ENCODE measurements at places on chromosomes 3 and 15.

GRCh38 chr3:39848365-39848764 lies 39.0 kb downstream of the MYRIP start:
- no peak for DNase-seq

GRCh38 chr3:152202976-152203626 lies 65.6 kb upstream of the MBNL1 start:
- no peak for DNase-seq

DNA sequence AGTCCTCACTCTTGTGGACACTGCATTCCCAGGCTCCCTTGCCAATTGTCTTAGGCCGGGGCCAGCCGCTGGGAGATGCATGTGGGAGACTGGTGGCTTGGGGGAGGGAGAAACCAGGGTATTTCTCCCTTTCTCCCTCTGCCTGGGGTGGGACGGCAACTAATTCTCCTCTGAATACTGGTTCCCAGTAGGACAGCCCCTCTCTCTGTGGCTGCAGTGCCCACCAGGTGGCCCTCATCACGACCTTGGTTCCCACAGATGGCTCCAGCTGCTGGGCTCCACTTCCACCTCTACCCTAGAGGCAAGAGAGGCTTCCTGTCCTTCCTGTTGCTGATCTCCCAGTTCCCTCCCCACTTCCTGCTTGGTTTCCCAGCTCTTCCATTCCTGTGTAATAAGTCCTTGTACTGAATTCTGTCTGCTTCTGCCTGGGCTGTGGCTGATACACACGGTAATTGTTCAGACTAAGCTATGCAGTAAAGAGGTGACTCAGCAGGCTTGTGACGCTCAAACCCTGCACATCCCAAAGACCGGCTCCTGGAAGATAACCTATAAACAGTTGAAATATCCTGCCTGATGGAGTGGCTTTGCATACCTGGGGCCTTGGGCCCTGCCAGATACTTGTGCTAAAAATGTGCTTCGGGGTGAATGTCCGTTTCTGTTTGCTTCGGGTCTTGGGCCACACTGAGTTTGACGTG lies 20.4 kb upstream of the COPG1 start:
- DNase-seq = no peak

GRCh38 chr15:49473031-49473430 lies 50.0 kb downstream of the FGF7 start:
- DNase-seq = no peak

GRCh38 chr3:9730657-9731205 lies 804 bp upstream of the BRPF1 start:
- DNase-seq = no peak

- no peak for DNase-seq
These were observed 35.1 kb downstream of the DPH3 start for GRCh38 chr3:16229681-16230080.

DNA sequence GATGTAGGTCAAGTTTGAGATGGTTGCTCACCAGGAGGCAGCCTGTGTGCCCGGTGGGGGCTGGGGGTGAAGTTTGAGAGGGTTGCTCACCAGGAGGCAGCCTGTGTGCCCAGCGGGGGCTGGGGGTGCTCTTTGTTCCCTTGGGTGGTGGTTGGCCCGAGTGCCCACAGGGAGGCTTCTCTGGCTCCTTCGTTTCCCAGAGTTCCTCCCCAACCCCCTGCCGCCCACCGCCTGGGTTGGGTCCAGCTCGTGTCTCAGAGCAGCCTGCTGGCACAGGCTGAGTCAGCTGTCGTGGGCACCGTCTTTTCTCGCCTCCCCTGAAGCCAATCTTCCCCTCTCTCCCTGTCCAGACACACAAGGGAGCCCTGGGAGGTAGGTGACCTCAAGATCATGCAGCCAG lies 3.1 kb downstream of the APBA2 start:
- DNase-seq = no peak

GRCh38 chr15:85761635-85762034 lies 33.1 kb downstream of the KLHL25 start:
- DNase-seq = no peak

DNA sequence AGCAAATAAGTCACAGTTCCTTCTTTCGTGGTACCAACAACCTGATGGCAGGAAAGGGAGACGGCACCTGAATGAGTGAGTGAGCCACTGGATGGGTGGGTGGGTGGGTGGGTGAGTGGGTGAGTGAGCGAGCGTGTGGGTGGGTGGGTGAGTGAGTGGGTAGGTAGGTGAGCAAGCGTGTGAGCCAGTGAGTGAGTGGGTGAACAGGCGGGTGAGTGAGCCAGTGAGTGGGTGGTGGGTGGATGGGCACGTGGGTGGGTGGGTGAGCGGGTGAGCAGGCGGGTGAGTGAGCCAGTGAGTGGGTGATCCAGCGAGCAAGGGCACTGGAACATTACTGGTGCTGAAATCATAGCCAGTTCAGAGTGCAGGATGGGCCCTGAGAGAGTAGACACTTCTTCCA lies 152.8 kb downstream of the MEGF11 start:
- no peak for DNase-seq

DNA sequence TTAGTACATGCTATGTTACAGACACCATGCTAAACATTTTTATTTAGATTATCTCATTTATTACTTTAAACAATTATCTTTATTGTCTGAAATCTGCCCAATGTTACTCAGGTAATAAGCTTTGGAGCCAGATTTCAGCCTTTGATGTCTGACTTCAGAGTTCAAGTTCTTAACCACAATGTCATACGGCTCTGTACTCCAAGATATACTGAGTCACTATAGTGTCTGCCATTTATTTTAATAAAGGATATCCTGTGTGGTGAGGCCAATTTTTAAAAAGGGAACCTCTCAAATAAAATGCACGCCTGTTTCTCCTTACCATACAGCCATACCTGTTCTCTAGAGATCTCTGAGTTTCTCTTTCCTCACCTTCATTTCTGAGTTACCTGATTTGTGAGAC lies 193.1 kb downstream of the EPHA3 start:
- DNase-seq = no peak

DNA sequence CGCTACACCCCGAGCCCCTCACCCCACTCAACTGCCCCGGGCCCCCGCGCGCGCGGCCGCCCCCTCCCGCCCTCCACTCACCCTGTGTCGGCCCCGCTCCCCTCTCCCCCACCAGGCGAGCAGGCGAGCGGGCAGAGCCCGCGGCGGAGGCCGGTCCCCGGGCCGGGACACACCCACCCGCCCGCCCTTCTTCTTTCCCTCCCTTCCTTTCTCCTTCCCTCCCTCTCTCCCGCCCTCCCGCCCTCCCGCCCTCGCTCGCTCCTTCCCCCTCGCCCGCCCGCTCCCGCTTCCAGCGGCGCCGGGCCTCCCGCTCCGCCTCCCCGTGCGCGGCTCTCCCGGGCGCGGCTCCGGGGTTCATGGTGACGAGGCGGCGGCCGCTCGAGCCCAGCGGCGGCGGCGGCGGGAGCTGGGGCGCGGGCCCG lies at the start of gene CTDSPL:
CTDSPL (plus strand) TSS at position 261 of the 422 bp plus-strand sequence. CDS start 320 bp downstream, outside the sequence.
- no peak for DNase-seq

GRCh38 chr3:30461311-30461710 lies 145.1 kb upstream of the TGFBR2 start:
- no peak for DNase-seq

- DNase-seq = no peak
These were observed 111.3 kb upstream of the SLC7A14 start for GRCh38 chr3:170697131-170697530.

DNA sequence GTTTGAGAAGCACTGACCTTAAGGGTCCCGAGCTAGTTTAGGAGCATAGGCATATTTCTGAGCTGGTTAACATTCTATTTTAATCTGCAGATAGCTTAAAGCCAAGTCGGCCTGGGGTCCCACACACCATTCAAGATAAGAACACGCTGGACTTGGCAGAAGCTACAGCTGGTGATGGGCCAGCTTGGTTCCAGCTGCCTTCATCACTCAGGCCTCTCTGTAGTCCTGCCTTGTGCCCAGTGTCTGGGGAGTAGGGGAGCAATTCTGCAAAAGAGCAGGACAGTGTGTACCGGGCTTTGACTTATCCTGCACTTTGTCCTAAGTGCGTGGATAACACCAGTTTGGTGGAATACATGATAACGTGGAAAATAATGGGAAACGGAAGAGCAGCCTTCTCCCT lies 164.5 kb downstream of the MEGF11 start:
- no peak for DNase-seq

- DNase-seq = no peak
These were observed 27.7 kb downstream of the MAGI1 start for GRCh38 chr3:66010739-66011655.

DNA sequence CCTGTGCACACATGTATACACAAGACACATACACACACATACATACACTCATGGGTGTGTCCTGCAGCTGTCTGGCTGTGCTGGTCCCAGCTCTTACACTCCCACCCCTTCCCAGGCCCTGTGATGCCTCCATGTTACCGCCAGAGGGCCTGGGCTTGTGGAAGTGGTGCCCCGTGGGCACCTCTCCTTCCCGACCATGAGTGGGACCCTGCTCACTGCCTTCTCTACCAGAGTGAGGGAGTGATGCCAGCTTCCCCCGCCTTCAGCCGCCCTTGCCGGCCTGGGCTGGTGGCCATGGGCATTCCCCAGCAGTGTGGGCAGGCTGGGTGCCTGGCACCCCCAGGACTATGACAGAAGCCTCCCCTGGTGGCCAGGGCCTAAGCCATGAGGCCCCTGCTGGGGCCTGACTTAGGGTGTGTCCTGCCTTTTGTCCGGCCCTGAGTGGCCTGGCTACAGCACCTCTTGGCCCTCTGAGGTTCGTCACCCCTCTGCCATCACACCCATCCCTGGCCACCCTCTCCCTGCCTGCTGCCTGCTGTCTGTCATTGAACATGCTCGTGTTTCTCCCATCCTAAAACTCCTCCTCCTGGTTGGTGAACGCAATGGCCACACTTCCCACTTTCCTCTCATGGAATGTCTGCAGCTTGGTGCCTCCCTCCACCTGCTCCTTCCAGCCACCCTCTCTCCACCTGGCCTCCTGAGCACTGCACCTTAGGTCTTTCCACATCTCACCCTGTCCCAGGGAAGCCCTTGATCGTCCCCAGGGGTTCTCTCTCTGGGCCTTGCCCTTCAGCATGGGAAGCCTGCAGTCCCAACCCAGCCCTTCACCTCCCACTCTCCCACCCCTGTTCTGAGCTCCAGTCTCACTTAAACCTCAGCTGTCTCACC lies 14.6 kb downstream of the HDAC11 start:
- DNase-seq = no peak

- DNase-seq = no peak
These were observed 159.9 kb upstream of the SLC2A2 start for GRCh38 chr3:171186383-171186782.

DNA sequence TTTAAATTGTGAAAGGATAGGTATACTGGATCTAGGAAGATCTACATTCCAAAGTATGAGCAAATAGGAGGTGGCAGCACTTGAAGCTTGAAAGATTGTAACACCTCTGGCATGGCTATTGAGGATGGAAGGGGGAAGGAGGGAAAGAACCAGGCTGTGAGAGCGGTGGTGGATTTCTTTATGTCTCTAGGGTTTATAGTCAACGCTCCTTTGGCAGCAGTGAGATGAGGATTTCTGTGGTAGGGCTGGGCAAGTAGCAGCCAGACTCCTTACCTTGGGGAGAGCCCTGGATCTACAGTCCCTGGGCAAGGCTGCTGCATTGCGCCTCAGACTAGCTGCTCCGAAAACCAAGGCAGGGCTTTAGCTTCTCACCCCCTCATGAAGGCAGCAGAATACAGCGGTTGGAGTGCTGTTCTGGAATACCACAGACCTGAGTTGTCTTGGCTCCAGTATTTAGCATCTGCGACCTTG lies 53.2 kb downstream of the MEF2A start:
- DNase-seq = no peak

DNA sequence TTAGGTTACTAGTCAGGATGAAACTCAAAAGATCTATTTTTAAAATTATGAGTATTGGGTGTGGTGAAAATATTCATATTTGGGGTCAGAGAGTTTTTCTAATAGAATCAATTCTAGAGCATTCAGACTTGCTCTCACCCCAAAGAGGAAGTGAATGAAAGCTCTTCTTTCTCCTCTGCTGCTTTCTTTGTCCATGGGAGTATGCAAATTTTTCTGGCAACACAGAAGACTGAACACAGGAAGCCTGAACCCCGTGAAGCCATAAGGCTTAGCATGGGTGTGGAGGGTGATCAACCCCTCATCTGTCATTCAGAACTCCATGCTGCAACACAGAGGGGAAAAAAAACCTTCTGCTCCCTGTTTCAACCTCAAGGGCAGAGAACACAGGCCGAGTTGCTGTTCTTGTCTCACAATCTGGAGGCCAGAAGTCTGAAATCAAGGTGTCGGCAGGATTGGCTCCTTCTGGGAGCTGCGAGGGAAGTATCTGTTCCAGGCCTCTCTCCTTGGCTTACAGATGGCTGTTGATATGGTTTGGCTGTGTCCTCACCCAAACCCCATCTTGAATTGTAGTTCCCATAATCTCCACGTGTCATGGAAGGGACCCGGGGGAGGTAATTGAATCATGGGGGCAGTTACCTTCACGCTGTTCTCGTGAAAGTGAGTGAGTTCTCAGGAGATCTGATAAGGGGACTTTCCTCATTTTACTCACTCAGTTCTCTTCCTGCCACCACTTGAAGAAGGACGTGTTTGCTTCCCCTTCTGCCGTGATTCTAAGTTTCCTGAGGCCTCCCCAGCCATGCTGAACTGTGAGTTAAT lies 33.7 kb upstream of the CD47 start:
- DNase-seq = peak; percentile 47

DNA sequence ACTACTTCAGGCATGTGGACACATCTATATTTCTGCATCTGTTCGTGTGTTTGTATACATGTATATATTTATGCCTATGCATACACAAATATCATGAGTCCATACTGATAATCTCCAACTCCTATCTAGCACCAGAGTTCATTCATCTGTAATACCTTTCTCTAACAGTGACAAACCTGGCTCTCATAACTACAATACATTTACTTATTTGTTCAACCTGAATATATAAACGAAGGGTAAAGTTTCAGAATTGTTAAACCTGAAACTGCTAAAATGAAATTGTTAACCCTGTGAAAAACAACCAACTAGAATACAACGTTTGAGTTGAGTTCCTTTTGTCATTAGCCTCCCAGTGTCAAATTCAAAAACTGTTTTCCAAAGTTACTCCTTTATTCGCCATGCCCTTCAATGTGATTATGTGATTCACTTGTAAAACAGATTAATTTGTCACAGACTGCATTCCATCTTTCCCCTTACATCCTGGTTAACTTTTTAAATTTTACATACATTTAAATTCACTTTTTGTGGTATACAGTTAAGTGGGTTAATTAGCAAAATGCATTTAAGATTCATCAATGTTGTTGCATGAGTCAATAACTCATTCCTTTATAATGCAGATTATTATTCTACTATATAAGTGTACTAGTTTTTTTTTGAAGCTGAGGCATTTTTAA lies 58.5 kb downstream of the PIK3R4 start:
- no peak for DNase-seq

GRCh38 chr3:5250467-5251195 lies 63.1 kb downstream of the EDEM1 start:
- no peak for DNase-seq

DNA sequence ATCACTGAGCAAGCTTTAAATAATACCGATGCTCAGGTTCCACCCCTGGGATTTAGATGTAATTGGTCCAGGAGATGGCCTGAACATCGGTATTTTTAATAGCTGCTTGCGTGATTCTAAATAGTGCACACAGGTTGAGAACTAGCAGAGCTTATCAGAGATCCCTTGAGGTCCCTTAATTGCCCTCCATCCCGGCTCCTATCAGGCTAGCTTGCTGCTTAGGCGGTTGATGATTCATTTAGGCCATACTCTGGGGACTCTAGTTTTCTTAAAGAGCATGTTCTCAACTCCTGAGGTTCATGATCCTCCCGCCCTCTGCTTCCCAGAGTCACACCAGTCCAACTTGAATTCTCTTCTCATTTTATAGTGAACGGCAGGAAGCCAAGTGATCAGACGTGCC lies 280.3 kb downstream of the FEZF2 start:
- no peak for DNase-seq
